CD4-positive, alpha-beta T cell treated with Interleukin-10 for 1 hour (primary cell): ENCODE measurements at places on chromosomes 1 and 21.

- DNase-seq = no peak
Measured at GRCh38 chr1:169779970-169780369, 14.7 kb downstream of the METTL18 start.

DNA sequence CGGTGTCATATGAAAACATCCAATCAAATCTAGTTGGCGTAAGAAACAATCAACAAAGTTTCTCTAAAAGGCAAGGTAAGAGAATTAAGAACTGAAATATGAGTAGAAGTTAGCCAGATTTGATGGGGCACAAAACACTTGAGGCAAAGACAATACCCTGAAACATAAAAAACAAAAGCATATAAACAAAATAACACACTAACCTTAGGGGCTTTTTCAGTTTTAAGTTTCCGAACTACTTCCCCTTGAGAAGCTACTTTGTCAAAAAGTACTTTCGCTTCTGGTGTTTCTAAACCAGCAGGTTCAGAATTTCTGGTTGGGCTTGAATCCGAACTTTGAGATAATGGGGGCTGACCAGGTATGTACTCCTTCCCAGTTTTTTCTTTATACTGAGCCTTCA is 57.9 kb downstream of the EPRS1 start:
- no peak for DNase-seq

DNA sequence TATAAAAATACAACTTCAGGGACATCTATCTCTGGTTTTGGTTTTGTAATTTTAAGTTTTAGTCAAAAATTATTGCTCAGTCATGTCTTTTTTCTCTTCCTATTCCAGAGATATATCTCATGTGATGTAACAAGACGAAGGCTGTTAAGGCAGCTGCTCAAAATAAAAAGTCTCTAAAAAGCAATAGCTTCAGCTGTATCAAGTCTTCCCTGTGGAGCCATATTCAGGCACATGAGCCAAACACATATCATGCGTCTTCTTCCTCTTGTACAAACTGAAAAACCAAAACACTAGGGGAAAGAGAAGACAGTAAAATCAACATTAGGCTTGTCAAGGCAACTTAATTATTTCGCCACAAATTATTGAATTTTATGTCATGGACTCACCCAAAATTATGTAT is 240.7 kb downstream of the NRIP1 start:
- DNase-seq = no peak

DNA sequence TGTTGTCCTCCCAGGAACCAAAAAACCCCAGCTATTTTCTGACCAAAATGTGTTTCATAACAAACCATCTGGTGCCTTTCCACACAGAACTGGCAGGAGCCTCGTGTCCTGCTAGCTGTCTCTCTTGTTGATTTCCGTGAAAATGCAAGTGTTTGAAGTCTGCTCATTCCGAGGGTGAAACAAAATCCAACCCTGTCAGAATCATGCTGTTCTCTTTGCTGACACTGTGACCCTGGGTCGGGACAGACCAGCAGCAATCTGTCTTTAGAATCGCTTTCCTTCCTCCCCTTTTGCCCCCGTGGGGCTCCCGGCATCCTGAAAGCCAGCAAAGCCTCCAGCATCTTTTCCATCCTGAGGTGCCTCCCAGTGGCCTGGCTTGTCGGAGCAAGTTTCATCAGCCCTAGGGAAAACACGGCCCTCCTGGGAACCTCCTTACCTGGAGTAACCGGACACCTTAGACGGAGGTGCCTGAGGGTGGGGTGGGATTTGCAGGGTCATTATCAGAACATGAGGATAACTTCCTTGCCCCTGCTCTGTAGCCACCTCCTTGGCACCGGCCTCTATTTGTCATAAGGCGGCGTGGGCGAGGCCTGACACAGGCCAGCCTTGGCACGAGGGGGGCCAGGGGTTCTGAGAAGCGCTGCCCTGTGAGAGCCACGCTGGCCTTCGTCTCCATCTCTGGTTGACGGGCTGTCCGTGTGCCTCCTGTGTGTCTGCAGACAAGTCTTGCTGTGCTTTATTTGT is 24.9 kb downstream of the LDLRAP1 start:
- DNase-seq = no peak

DNA sequence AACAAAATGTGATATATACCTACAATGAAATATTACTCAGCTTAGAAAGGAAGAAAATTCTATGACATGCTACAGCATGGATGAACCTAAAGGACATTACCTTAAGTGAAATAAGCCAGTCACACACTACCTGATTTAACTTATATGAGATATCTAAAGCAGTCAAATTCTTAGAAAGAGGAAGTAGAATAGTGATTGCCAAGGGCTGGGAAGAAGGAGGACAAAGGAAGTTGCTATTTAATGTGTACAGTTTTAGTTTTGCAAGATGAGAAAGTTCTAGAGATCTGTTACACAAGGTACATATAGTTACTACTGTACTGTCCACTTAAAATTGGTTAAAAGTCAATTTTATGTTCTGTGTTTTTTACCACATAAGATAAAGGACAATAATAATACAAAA is 87.5 kb upstream of the KCTD3 start:
- no peak for DNase-seq
